Stimulated activated naive CD8-positive, alpha-beta T cell treated with anti-CD3 and anti-CD28 coated beads, Interleukin-15, Interleukin-2, amounts not matched to agents 100 U/mL and 50 U/mL, for 24 hours (primary cell): ENCODE measurements at places on chromosomes 6 and 20.

DNA sequence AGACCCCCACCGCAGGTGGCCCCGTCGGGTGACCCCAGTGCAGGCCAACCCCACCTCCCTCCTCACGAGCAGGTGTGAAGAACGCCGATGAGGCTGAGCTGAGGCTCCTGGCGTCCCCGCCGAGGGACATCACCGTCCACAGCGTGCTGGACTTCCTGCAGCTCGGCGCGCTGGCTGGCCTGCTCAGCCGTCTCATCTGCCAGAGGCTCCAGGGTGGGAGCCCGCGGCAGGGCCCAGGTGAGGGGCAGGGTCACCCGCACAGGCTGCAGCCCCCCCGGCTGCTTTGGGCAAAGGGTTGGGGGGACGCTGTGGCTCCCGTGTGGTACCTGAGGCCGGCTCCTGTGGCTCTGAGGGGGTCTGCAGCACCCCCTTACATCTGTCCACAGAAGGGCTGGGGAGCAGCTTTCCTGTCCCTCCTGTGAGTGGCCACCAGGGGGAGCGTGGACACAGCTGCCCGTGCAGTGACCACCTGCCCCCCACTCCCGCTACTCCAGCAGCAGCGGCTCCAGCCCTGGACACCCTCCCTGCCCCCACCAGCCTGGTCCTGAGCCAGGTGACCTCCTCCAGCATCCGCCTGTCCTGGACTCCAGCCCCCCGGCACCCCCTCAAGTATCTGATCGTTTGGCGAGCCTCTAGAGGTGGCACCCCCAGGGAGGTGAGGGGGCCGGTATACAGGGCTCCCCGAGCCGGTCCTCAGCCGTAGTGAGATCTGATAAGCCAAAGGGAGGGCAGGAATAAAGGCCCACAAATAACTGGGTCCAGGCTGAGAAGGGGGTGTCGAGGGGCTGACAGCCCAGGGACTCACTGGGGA lies 16.5 kb downstream of the COL20A1 start:
- DNase-seq = peak; percentile 40

DNA sequence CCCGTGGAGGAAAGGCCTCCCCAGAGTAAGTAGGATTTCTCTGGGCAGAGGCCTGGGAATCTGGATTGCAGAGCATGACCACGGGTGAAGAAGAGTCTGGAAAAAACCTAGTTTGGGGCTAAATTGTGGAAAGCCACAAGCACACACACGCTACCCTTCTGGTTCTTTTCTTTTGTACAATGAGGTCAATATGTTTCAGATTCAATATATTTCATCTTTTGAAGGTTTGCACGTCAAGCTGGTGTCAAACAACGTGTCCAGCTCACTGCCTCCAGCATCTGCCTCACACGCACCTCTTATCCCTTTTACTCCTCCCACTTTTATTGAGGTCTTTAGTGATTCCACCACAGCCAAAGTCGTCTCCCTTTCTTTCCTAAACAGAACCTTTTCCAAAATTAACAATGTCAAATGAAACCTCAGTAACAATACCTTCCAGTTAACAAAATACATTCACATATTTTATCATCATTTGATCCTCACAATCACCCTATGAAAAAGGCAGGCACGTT lies 773 bp upstream of the EPB41L2 start:
- DNase-seq = no peak

DNA sequence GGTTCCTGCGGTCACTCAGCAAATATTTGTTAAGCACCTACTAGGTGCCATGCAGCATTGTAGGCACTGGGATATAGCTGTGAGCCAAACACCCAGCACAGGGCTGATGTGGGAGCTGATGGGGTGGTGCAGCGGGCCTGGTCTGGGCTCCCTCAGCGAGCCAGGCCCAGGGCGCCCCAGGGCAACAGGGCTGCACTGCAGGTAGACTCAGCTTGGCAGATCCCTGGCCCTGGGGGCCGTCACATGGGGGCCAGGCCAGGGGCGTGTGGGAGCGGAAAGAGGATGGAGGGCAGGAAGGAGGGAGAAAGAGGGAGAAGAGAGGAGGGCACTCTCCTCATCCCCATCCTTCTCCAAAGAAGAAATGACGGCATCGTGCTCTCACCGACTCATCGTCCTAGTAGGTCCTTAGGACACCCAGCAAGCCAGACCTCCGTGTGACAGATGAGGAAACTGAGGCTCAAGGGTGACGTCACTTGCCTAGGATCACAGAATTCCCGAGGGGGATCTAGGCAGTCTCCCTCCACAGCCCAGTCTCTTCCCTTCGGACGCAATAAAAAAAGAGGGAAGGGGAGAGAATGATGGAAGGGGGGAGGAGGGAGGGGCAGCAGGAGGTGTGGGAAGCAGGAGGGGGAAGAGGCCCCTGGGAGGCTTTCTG lies 53.3 kb downstream of the RBM38 start:
- DNase-seq = no peak

DNA sequence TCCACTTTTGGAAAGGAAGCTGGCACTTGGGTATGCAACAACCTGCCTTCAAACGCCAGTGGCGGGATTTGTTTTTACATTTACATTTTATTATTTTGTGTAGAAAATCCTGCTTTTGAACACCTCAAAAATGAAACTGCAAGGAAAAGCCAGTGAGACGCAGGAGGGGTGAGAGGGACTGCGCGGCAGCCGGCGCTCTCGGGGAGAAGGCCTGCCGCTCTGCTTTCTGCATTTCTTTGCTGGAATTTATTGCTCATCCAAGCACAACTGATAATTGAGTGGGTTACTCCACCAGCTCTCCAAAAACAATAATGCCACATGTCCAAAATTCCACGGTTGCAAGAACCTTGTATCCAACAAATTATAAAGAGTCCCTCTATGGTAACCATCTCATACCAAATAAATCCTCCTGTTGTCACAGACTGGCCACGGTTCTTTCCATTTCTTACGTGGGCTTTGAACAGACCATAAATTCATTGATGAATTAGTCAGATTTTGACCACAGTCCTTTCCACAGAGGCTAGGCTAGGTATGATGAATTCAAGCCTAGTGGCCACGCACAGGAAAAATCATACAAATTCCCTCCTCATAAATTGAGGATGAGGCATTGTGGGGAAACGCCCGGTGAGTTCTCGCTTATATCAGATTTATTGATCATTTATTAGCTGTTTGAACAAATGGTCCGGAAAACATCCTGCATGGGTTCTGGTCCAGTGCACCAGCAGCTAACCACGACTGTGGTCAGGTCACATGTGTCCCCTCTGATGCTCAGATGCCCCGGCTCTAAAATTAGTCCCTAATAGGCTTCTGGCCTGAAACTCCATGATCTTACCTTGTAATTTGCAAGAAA lies 31.6 kb upstream of the FOXC1 start:
- no peak for DNase-seq

- no peak for DNase-seq
Measured at GRCh38 chr6:116073765-116074440, 13.2 kb upstream of the FRK start.
